Effector CD4-positive, alpha-beta T cell (primary cell): ENCODE measurements at places on chromosomes 5 and 9.

GRCh38 chr5:75460942-75461610 is 50.4 kb downstream of the CERT1 start:
- no peak for DNase-seq

GRCh38 chr5:115402822-115403577 is 106.5 kb upstream of the CCDC112 start:
- DNase-seq, result no peak

DNA sequence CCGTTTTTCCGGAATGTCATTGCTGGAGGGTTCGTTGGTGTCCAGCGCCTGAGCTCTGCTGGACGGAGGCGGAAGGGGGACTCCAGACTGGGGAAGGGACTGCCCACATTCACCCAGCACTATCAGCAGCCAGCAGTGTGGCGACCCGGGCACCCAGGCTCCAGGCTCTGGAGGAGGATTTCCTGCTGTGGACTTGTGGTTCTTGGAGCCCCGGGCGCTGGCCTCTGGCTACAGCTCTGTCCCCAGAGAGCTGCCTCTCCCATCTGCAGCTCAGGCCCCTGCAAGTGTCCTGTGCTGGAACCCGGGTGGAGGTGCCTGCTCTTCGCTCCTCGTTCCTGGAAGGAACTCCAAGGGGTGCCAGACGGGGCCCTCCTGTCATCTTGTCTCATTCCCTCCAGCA is 152.6 kb downstream of the RGS3 start:
- no peak for DNase-seq

DNA sequence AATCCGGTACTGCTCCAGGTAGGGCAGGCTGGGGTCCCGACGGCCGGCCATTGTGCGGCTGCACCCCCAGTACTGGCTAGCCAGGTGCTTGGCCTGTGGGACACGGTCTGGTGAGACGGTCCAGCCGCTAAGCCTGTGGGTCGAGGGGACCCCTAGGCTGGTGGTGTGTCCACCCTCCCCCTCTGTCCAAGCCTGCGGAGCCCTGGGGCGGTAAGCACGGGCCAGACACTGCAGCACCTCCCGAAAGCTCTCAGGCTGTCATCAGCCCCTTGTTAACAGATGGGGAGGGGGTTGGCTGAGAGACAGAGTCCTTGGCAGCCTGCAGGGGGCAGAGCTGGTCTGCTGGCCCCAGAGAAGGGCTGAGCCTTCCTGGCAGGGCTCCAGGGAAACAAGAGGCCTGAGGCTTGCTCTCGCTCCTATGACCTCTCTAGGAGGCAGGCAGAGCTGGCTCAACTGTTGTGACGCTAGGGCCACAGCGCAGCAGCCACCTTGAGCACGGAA is 11.8 kb upstream of the MRNIP start:
- DNase-seq, result no peak

DNA sequence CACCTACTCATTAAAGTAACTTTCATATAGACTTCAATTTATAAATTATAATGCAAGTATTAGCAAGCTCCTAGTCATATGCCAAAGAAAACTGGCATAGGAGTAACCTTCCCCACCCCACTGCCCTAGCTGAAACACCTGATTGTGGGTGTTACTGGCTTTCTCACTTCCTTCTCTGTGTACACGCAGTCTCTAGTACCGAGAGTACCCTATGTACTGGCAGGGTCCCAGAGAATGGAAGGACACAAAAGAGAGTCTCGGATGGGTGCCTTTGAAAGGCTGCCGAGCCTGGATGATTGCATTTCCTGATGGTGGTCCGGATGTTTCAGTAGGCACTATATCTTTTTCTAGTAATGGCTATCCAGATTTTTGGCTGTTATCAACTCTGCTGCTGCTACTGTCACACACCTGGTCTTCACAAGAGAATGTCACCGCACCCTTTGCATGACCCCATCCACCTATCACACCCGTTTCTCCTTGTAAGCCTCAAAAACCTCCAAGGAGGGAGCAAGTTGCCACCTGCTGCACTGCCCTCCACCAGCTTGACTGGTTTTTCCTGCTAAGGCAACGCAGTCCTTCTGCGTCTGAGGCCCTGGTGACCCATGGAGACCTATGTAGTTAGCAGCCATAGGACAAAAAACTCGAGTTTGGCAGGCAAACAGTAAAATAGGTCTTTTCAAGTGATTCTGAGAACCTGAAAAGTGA is 53.8 kb upstream of the CLINT1 start:
- no peak for DNase-seq

DNA sequence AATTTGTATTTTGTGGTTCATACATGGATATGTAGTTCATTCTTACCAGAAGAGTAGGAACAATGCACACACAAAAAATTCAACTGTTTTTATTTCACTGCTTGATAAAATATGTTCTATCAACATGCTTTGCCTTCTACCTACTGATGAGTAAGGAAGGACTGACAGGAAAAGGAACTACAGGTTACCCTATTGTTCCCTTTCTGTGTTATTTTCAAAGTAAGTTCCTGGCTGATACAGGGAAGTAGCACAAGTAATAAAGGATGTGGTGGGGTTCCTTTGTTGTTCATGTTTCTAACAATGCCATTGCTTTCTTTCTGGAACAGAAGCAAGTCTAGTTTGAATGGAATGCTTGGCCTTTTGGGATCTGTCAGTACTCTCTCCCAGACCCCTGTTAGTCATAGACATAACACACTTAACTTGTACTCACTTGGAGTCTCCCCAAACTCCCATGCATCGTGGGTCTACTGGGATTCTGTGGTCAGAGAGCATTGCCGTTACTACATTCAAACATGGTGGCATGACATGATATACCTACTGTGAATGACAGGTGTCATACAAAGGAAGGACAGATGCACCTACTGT is 20.2 kb upstream of the ALDOB start:
- DNase-seq, result no peak

GRCh38 chr5:10975945-10976344 is 214.9 kb upstream of the DAP start:
- no peak for DNase-seq

GRCh38 chr5:59037041-59037440 is 454.2 kb downstream of the RAB3C start:
- no peak for DNase-seq

DNA sequence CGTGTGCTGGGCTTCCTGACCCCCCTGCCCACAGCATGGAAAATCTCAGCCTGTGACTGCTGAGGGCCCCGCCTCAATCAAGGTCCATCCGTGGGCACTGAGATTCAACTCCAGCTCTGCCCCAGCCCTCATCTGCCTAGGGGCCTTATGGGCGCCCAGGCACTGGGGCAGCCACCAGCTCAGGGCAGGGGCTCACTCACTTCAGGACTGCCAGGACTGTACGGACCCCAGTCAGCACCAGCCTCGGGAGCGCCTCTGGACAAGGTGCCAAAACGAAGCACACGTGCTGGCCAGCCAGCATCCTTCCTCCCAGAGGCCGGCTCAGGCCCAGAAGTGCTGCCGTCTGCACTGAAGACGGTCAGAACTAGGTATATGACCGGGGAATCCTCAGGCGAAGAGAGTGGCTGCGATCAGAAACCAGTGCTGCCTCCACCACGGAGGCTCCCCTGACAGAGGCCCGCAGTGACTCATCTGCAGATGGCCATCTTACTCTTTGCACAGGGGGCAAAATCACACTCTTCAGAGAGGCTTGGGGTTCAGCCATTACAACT is 19.6 kb downstream of the CLPTM1L start:
- no peak for DNase-seq

- no peak for DNase-seq
These were observed 240.6 kb downstream of the MARCHF11 start for GRCh38 chr5:15938961-15939360.

- DNase-seq, result no peak
These were observed 318.8 kb downstream of the BNC2 start for GRCh38 chr9:16551692-16552091.

GRCh38 chr9:134502809-134503211 is 138.8 kb upstream of the COL5A1 start:
- no peak for DNase-seq

DNA sequence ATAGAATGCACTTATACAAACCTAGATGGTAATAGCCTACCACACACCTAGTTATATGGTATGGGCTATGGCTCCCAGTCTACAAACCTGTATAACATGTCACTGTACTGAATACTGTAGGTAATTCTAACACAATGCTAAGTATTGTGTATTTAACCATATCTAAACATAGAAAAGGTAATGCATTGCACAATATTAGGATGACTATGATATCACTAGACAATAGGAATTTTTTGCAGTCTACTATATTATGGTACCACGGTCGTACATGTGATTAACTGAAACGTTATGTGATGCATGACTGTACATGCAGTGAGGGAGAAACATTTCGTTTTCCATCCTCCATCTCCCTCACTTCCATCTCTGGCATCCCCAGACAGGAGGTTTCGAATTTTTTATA is 130.5 kb downstream of the ELAVL2 start:
- no peak for DNase-seq

DNA sequence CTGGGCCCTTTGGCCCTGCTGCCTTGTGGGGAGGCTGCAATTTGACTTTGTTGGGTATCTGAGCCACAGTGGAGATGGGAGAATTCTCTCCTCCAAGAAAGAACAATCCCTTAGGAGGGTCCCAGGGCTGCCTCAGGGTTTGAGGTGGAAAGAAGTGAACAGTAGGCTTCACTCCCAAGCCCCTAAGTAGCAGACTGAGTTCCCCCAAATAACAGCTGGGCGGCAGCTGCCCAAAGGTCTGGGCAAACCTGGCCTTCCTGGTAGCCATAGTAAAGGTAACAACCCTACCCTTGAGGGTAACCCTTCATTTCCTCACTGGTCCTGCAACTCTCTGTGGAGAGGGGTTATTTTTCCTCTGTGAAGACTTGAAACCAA is 746 bp downstream of the RGS3 start:
- DNase-seq, result no peak

GRCh38 chr5:72456391-72457074 is 50.7 kb downstream of the ZNF366 start:
- DNase-seq, result no peak

- no peak for DNase-seq
These were observed at the start of gene EFNA5 for GRCh38 chr5:107670932-107671741. Gene EFNA5 (minus strand): TSS chr5:107670937.

- no peak for DNase-seq
These were observed 138.9 kb upstream of the RAI14 start for GRCh38 chr5:34517249-34517648.

- DNase-seq, result no peak
These were observed 265.3 kb downstream of the FSTL4 start for GRCh38 chr5:133347039-133347438.

DNA sequence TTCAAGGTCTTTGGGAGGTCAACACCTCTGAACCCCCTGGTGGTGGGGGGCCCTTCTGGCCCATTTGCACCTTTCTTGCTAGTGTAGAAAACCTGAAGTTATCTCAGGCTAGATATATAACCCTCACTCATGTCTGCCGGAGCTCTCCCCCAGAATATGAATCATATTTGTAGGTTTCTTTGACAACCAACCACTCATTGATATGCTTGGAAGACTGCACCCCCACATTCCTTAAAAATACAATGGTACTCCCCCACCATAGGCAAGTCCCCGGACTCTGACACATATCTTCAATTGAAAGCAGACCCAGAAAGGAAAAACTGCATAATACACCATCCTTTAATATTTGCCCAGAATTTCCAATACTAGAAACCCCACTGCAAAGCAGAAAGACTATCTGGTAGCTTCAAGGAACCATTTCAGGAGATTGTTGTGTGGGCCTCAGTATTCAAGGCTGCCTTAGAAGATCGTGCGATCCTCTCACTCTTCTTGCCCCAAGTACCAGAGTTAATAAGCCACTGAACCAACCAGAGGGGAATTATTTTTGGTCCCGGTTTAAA is 978 bp upstream of the UBE2B start:
- no peak for DNase-seq

- no peak for DNase-seq
These were observed 49.6 kb downstream of the APC start for GRCh38 chr5:112787261-112787660.

- DNase-seq, result no peak
These were observed 31.7 kb downstream of the IL33 start for GRCh38 chr9:6247266-6247665.

GRCh38 chr5:80406980-80407734 is 707 bp upstream of the ZFYVE16 start:
- no peak for DNase-seq

DNA sequence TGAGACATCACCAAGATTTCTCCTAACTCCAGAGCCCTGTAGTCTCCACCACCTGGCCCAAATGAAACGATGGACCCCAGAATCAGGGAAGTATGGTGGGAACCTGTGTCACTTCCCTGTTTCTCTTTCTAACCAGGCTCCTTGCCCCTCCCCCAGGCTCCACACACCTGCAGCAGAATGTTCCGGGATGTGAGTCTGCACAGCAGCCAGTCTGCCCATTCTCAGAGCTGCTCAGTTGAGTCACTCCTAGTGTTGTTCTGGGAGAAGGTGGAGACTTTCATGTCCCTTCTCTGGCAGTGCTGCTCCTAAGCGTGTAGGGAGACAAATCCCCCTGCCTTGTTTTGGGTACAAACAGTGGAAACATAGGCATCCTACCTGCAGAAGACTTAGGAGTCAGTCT is 76.0 kb upstream of the XPA start:
- DNase-seq, result no peak

DNA sequence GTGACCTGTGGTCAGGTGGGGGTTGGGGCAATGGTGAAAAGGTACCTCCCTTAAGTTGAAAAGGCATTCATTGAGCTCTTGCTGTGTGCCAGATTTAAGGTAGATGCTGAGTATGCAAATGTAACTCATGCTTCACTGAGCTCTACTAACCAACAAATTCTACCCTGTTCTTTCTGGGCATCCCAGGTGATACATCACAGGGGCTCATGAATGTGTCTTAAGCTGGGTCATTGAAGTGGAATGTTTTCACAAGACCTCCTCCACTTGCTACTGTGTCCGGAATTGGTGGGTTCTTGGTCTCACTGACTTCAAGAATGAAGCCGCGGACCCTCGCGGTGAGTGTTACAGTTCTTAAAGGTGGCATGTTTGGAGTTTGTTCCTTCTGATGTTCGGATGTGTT is 362.8 kb upstream of the ZNF462 start:
- no peak for DNase-seq
